Fibroblast of skin of right quadriceps (primary cell): ENCODE measurements at places on chromosomes 13 and 19.

GRCh38 chr13:43953370-43953769 lies 73.7 kb downstream of the LACC1 start:
- no peak for DNase-seq

DNA sequence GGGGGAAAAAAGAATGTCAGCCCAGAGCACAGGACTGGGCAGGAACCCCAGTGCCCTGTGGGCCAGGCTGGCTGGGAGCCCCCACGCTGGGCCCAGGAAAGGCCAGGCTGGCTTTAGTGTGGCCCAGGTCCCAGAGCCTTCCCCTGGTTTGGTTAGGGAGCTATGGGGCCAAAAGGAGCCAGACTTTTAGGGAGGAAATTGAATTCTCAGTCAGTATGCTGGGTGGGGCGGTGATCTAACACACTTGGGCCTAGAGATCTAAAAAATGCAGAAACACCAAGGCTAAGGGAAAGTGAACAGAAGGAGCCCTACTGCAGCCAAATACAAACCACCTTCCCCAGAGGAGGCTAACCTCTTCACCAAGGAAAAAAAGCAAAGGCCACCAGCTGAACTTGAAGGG lies 137.5 kb downstream of the CRYL1 start:
- no peak for DNase-seq

DNA sequence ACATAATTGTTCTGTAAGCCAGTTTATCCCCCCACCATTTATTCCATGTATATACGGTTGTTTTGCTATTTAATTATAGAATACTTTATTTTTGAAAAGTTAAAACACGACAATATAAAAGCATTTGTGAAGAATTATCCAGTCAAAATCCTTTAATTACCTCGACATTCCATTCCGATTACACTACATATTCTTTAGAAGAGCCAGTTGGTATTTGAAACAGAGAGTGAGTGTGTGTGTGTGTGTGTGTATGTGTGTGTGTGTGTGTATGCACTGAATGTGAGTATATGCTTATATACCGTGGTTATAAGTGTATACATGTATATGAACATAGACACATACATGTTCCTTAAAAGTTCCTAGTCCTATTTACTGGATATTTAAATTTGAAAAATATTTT lies 87.8 kb upstream of the KLF5 start:
- peak; percentile 56 for DNase-seq

GRCh38 chr19:16018801-16019551 lies 57.3 kb upstream of the TPM4 start:
- no peak for DNase-seq

GRCh38 chr19:3721131-3721886 lies 13.1 kb downstream of the TJP3 start:
- DNase-seq, result peak; percentile 71
